ENCODE measurements at places on chromosomes 13 and 19.

DNA sequence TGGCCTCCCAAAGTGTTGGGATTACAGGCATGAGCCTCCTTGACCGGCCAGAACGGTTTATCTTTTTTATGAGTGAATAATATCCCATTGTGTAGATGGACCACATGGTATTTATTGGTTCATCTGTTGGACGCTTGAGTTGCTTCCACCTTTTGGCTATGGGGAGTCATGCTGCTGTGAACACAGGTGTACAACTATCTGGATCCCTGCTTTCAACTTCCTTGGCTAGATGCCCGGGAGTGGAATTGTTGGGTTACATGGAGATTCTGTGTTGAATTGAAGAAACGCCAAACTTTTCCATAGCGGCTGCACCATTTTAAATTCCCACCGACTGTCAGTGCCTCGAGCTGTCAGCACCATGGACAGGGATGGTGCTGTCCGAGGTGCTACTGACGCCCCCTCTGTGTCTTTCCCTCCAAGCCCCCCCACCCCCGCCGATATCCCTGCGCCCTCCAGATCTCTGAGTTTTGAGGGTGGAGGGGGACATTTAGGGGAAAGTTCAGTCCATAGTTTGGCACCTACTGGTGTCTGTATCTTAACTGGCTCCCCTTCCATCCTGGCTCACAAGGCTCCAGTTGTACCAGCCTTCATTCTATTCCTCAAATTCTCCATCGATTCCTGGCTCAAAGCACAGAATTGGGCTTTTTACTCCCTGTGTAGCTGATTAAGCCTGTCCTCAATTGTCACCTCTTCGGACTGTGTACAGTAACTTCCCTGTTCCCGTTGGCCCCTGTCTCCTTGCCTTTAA lies 27.3 kb downstream of the PNPLA6 start:
- DNase-seq: no peak

GRCh38 chr19:48443731-48444128 lies 2.1 kb upstream of the GRWD1 start:
- no peak for DNase-seq

GRCh38 chr19:37583340-37583739 lies 11.3 kb downstream of the ZNF571 start:
- no peak for DNase-seq

GRCh38 chr19:4120559-4121272 lies 3.2 kb downstream of the MAP2K2 start:
- DNase-seq: no peak

- DNase-seq: no peak
Measured at GRCh38 chr13:41463838-41464602, 6.7 kb downstream of the RGCC start.

DNA sequence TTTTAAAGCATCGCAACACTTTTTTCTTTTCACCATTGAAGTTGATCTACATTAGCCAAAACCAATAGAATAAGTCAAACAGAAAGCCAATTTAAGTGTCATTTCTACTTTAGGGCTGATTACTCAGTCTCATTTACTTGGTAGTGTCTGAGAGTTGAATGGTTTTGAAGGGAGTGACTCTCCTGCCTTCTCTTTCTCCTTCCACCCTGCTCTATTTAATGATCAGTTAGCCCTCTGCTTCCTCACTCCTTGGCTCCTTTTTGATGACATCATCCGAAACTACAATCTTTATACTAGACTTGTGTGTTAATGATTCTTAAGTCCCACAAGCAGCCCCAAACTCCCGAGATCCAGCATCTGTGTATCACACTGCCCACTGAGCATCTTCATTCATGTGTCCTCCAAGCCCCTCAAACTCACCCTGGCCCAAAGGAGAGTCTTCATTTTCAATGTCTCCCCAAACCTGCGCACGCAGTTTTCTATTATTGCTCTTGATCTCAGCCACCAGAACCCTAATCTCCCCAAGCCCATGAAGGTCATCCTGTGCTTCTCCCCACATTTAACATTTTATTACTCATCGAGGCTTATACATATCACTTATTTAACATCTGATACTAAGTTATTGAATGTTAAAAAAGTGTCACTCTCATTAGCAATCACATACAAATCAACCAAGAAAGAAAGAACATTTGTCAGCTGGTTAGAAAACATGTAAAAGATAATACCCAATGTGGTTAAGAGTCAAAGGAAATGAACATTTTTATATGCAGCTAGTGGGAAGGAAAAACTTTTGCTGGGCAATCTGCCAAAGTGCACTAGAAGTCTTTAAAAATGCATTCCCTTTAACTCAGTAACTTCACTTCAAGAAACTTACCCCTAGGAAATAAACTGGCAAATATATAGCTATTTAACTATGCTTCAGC lies 32.2 kb upstream of the ARGLU1 start:
- DNase-seq: peak; percentile 0

- DNase-seq: no peak
Measured at GRCh38 chr19:15422296-15423075, 3.7 kb upstream of the AKAP8L start.

DNA sequence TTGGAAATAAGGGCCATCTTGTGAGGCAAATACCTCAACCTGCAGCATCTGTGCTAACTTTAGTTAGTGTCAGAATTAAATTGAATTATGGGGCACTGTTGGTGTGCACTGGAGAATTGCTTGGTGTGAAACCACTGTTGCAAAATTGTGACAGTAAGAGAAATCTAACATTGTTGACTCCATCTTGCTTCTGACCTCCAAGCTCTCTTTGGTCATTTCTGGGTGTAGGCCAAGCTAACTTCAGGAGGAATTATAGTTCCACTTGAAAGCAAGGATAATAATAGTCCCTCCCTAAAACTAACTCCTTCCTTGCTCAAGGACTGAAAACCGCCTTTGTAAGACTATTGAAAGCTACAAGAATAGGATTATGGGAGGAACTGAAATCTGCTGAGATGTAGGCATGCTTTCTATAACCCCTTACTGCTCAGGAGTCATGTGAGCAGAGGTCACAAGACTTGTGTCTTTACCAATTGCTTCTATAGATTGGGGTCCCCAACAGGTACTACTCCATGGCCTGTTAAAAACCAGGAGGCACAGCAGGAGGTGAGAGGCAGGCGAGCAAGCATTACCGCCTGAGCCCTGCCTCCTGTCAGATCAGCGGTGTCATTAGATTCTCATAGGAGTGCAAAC lies 24.9 kb upstream of the GAS6 start:
- DNase-seq: no peak

GRCh38 chr19:51123802-51124201 lies 904 bp upstream of the SIGLEC9 start:
- no peak for DNase-seq

GRCh38 chr19:38033658-38034491 lies 126.9 kb downstream of the SIPA1L3 start:
- no peak for DNase-seq

DNA sequence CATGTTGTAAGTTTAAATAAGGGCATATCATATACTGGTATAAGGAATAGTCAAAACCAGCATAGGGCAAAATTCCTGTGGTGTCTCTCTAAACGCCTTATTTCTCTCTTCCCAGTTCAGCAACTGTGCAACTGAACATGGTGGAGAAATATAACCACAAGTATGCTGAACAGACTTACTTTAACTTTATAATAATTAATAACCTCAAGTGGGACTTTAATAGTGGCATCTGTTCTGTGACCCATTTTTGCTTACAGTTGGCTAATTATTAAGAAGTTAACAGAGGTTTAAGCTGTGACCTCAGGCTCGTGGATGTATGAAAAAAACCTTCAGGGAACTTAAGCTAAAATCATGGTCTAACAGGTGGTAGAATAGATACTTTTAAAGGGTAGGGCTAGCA lies 54.3 kb downstream of the MICU2 start:
- DNase-seq: no peak

- DNase-seq: no peak
Measured at GRCh38 chr13:114101358-114102130, 30.9 kb downstream of the RASA3 start.

- peak; percentile 57 for DNase-seq
Measured at GRCh38 chr13:35953537-35954206, 177.5 kb downstream of the DCLK1 start.

- DNase-seq: no peak
Measured at GRCh38 chr19:16412596-16413355, 59.0 kb downstream of the EPS15L1 start.

- DNase-seq: no peak
Measured at GRCh38 chr13:28297341-28297740, 159.0 kb downstream of the PAN3 start.

DNA sequence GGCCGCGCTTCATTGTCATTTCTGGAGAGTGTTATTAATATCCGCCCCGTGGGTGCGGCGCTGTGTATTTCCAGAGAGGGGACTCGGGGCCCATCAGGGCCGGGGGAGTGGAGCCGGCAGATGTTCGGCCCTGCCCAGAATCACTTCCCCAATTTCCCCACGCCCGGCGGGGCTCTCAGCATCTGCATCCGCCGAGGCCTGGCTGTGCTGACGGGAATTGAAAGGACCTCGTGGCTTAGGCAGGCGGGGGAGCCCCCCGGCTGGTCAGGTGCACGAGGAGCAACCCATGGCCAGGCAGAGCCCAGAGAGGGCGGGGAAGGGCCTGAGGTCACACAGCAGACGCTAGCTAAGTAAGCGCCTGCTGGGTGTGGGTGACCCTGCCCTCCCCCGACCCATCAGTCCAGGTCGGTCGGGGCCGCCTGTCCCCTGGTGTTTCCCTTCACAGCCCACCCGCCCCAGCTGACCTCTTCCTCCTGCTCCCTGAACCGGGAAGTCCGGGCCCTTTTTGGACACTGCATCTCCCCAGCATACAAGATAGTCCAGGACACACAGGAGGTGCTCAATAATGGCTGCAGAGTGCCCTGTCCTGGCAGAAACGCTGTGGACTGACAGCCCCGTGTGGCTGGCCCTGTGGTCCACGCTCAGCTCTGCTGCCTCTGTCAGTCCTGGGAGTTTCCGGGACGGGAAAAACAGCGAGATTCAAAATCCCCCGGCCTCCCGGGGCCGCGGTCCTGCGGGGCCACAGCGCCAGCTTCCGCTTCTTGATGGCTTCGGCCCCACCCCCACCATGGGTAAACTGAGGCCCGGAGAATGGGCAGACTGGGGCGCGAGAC lies 22.1 kb downstream of the ARID3A start:
- DNase-seq: no peak

DNA sequence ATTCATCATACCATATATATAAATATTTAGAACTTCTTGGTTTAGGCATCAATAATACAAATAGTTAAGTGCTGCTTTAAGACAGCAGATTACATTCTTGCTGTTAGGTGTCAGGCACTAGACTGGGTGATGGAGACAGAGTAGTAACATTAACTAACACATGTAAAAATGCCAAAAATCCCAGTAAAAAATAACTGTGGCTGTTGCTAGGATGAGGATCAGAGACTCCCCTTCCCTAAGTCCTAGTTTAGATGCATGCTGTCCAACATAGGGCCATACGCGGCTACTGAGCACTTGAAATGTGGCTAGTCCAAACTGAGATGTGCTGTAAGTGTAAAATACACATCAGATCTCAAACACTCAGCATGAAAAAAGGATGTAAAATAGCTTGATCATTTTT lies 94.7 kb downstream of the CDADC1 start:
- no peak for DNase-seq

- no peak for DNase-seq
Measured at GRCh38 chr13:33108620-33109019, 92.4 kb downstream of the KL start.

DNA sequence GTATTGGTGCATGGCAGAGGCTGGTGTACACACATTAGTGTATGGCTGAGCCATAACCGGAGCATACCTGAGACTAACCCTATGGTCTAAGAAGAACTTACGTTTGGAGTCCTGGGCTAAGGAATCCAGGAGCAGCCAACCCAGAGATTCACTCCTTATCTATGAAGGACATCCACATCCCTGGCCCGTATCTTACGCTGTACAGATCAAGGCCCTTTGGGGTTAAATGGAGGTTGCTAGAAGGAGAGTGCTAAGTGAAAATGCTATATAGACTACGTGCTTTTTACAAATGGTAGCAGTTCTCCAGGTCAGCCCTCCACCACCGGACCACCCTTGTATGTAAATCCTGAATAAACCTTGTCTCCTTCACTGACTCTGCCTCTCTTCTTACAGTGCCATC lies 1.9 kb upstream of the SUGT1 start:
- DNase-seq: no peak

GRCh38 chr13:62129000-62129551 lies 713.4 kb upstream of the PCDH20 start:
- no peak for DNase-seq

GRCh38 chr13:78657699-78658629 lies 991 bp downstream of the OBI1 start:
- DNase-seq: no peak

- DNase-seq: no peak
Measured at GRCh38 chr13:33290421-33290965, 4.9 kb upstream of the STARD13 start.

GRCh38 chr19:447816-448560 lies 12.8 kb downstream of the SHC2 start:
- DNase-seq: no peak

- no peak for DNase-seq
Measured at GRCh38 chr13:83825676-83826075, 56.6 kb downstream of the SLITRK1 start.

- DNase-seq: peak; percentile 50
Measured at GRCh38 chr19:40147693-40148347, 43.4 kb upstream of the MAP3K10 start.

DNA sequence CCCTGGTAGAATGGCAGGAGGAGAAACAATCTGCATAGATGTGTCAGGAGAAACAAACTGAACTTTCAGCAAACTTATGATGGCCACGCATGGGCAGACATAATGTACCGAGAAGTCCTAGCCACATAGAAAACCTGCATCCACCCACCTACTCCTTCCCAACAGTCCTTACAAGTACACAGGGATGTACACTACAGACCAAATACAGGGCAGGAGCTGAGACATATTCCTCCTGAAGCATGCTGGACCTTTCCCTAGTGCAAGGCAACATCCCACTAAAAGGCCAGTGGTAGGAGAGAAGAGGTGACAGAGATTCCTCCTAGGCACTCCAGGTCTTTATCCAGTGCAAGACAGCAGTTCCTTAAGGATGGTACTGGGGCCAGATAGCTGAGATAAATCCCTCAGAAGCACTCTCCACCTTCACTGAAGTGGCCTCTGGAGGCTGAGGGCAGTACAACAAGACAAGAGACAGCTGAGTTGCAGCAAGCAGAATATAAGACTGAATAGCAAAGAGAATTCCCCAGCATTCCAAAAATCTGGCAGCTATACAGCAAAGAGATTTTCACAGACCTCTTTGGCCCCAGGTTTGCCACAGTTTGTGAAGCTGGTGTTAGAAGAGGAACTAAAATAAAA lies 18.3 kb downstream of the VWA8 start:
- DNase-seq: no peak

GRCh38 chr19:52522551-52522950 lies 4.9 kb upstream of the ZNF808 start:
- DNase-seq: no peak

- DNase-seq: no peak
Measured at GRCh38 chr13:72100339-72100738, 233.3 kb upstream of the DACH1 start.

Data from HS-5 (cell line).